NCI-H1436 treated with DMSO at 0.1 percent for 48 hours (cell line): ENCODE measurements at places on chromosomes 16 and 17.

DNA sequence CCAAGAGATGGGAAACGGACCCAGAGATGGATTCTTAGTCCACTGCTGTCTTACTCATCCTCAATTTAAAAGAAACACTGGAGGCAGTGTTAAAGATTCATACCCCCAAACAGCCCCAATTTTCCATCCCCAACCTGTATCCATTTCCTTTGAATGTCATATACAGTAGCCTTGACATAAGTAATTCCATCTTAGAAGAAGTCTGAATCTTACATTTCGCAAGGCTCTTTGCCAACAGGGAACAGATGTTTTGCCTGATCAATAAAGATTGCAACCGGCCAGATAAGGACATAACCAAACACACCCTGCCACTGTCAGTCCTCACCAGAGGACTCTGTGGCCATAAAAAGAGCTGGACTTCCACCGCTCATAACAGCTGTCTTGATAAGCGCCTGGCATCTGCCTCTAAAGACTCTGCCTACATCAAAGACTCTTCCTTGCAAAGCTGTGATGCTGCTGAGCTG, 59.0 kb upstream of the MED9 start:
- DNase-seq: no peak

DNA sequence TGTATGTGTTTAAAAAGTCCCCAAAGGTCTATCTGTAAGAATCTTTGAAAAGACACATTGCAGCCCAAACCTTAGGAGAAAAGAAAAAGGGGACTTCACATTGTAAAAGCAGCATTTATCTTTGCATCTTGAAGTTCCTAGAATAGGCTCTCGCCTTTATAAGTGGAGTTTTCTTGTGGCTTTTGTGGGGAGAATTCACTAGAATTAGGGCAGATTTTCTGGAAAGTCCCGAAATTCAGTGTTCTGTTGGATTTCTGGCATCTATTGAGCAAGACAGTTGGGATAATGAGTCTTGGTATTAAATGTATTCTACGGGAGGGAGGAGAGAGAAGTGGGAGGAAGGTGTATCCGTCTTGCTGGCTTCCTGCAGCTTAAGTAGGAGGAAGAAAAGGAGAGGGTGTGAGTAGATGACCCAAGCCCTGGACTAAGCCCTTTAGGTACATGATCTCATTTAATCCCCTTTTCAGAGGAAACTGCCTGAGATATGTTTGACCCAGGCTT, 62.6 kb downstream of the PRKCA start:
- no peak for DNase-seq

DNA sequence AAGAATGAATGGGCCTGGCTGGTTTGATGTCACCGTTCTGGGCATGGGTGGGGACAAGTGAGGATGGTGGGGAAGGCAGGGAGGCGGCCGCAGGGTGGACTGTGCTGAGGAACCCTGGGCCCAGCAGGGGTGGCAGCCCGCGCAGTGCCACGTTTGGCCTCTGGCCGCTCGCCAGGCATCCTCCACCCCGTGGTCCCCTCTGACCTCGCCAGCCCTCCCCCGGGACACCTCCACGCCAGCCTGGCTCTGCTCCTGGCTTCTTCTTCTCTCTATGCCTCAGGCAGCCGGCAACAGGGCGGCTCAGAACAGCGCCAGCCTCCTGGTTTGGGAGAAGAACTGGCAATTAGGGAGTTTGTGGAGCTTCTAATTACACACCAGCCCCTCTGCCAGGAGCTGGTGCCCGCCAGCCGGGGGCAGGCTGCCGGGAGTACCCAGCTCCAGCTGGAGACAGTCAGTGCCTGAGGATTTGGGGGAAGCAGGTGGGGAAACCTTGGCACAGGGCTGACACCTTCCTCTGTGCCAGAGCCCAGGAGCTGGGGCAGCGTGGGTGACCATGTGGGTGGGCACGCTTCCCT, 6.5 kb upstream of the SERPINF1 start:
- DNase-seq: no peak

- no peak for DNase-seq
Measured at GRCh38 chr16:5756969-5757368, 659.4 kb upstream of the EEF2KMT start.

DNA sequence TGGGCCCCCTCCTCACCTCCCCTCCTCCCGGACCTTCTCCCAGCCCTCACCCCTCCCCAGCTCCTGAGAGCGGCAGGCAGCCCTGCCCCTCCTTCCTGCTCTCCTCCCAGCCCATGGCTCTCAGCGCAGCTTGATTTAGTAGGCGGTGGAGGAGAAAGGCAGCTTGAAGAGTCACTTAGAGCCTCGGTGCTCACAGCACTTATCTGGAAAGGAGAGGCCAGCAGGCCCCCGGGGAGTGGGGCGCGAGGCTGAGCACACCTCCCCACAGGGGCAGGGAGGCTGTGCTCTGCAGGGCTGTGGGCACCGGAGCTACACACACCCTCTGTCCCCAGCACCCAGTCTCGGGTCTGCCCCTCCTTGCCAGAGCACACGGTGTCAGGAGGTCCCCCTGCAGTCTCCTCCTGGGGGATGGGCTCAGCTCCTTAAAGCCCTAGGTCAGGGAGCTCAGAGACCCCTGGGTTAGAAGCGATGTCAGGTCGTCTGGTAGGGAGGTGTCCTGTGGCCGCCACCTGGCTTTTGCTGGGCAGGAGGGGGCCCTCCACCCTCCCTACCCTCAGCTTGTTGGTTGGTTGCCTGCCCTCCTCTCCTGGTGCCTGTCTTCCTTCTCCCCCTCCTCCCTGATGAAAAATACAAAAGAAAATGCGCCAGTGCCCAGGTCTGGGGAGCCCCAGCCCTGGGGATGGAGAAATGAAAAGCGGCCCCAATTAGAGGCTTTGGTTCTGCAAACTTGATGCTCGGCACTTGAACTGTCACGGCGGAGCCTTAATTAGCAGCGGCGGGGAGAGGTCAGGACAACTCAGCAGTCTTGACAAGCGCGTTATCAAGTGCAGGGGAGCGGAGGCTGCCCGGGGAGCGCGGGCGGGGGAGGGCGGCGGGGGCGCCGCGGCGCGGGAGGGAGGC, 151.1 kb upstream of the GSE1 start:
- peak; percentile 72 for DNase-seq

DNA sequence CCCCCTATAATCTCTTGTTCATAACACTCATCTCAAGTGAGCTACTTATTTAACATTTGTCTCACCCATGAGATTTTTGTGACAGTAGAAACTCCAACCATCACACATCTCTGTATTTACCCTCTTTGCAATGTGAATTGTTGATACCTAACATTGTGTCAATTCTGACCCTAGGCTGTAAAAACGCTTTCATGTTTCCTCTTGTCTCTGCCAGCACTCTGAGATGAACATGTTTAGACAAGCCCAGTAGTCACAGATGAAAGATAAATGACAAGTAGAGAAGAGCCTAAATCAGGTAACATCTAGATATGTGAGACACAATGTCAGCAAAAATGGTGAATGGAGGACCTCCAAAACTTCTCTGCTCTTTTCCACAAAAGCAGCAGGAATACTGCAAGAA, 1254.5 kb upstream of the GOT2 start:
- no peak for DNase-seq

DNA sequence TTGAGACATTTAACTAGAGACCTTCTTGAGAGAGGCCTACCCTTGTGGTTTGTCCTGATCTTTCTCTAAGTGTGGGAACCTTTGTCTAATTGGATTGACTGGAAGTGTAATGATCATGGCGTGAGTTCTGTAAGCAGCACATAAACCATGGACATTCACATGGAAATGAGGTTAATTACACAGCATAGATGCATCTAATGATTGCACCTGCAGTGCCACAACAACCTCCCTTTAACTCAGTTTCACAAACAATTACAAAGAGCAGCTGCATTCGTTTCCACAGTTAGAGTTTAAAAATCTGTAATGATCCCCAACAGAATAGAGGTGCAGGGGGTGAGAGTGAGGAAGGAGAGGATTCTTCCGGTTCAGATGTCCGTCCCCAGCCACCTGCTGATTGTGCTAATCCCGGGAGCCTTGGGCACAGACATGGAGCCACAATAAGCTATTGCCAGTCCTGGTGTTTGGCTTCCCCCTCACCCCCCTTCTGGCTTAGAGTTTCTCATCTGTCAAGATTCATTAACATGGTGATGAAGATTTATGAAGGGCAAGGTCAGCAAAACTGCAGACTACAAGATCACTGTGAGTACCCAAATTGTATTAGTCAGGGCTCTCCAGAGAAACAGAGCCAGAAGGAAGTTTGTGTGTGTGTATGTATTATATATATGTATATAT, 659.2 kb upstream of the SOX9 start:
- DNase-seq: peak; percentile 98

GRCh38 chr17:68621065-68621464, 19.9 kb upstream of the FAM20A start:
- DNase-seq: no peak

DNA sequence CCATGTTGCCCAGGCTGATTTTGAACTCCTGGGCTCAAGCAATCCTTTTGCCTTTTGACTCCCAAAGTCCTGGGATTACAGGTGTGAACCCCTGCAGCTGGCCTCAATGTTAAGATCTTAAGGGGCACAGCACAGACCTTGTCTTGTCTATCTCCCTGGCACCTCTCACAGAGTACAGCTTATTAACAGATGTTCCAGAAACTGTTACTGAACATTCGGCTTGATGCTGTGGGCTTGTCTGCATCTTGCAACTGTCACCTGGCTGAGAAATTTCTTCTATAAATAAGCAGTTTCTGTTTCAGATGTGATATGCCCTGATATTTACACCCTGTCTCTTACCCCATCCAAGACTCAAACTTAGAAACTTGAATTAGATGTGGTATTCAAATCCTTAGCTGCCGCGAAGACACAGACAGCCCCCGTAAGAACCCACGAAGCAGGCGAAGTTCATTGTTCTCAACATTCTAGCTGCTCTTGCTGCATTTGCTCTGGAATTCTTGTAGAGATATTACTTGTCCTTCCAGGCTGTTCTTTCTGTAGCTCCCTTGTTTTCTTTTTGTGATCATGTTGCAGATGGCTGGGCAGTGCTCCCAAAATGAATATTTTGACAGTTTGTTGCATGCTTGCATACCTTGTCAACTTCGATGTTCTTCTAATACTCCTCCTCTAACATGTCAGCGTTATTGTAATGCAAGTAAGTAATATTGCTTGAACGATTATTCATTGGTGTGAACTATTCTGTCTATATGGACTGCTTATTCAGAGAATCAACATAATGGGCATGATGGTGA, at the start of gene TNFRSF17:
TSS of gene TNFRSF17 (plus strand) at position 450 of the 791 bp plus-strand sequence. CDS start at position 565, 115 bp downstream.
- no peak for DNase-seq

GRCh38 chr16:59148769-59149155, 414.6 kb upstream of the GOT2 start:
- DNase-seq: no peak

DNA sequence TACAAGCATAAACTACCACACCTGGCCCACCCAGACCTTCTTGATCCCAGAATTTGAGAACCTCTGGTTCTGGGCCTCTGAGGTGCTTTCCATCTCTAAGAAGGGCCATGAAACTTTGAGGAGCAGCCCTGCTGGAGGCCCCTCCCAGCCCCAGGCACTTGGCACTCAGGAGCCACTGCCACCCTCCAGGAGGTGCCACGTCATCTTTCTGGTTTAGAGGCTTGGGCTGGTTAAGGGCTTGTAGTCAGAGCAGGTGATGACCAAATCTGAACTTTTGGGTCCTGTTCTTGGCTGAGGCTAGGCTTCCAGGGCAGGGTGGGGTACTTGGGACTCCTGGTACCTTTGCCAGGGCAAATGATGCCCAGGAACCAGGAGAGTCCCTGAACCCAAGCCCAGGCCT, 13.8 kb upstream of the DLX4 start:
- DNase-seq: no peak

- DNase-seq: no peak
Measured at GRCh38 chr16:10552998-10553491, 27.4 kb downstream of the EMP2 start.

DNA sequence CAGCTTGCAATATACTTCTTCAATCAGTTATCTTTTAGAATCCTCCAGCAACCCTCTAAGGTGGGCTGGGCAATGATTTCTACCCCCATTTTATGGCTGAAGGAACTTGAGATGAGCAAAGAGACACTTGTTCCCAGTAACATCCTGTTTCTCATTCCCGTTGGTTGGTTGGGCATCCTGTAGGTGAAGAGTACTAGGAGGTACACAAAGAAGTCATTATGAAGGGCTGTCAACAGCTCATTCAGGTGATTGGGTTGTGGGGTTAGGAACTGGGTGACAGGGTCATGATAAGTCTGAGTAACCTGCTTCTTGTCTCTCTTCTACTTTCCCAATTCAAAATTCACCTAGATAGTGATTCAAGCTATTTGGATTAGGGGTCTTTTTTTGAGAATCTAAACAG, 76.5 kb downstream of the MMD start:
- DNase-seq: no peak

GRCh38 chr16:46908540-46909372, 24.6 kb downstream of the GPT2 start:
- no peak for DNase-seq

DNA sequence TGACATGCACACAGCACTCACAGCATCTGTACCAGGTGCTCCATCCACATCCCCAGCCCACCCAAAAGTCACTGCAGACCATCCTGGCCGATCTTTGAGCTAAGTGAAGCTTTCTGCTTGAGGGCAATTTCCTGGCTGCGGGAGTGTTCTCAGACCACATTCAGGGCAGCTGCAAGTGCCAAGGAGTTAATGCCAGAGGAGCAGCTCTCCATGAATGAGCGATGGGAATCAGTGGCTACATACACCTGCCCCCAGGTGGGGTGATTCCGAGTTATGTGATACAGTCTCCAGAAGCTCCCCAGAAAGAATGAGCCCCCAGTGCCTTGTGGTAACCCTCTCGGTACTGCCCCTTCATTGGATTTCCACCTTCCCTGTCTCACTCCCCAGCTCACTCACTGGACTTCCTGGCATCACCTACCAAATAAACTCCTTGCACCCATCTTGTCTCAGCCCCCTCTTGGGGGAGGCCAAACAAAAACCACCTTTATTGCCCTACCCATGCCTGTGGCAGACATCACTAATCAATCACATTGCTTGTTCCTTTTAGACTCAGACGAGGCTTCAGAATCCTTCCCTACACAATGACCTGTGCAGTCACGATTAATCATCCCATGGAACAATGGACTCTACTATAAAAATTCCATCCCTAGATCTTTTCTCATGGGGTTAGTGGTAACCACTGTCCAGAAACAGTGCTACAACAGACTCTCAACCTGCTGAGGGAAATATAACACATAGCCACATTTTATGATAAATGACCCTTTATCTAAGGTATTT, 121.1 kb downstream of the IRX5 start:
- no peak for DNase-seq

GRCh38 chr17:55561316-55561972, 50.2 kb upstream of the SMIM36 start:
- DNase-seq: no peak

DNA sequence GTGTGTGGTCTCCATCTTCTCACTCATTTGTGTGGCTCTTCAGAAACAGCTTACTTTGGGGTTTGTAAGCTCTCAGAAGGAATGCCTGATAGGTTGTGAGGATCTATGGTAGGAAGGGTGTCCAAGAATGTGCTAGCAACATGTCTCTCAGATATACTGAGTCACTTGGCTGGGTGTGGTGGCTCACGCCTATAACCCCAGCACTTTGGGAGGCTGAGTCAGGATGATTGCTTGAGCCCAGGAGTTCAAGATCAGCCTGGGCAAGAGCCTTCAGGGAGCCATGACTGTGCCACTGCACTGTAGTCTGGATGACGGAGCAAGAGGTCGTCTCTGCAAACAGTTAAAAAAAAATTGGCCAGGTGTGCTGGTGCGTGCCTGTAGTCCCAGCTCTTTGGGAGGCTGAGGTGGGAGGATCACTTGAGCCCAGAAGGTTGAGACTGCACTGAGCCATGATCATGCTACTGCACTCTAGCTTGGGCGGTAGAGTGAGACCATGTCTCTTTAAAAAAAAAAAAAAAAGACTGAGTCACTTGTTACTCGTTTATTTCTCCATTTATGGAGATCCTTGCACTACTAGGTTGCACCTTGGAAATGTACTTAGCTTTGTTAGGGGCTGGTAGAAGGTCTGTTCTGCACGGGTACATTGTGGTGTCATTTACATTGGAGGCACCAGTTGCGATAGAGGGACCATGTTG, 232.0 kb downstream of the SNX29 start:
- no peak for DNase-seq
